RPMI8226 (cell line): ENCODE measurements at places on chromosomes 2 and 18.

GRCh38 chr2:234241656-234242458 is 191.4 kb downstream of the SPP2 start:
- no peak for DNase-seq

- no peak for DNase-seq
Observed at GRCh38 chr2:185127412-185127811, 529.1 kb downstream of the ZNF804A start.

DNA sequence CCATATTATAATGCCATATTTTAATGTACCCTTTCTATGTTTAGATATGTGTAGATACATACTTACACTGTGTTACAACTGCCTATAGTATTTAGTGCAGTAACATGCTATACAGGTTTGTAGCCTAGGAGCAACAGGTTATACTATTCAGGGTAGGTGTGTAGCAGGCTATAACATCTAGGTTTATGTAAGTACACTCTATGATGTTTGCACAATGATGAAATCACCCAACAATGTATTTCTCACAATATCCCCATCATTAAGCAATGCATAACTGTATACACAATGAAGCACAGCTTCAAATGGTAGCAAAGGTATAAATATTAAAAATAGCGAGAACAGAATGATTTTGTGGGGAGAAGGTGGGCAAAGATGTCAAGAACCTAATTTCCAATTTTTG is 117.8 kb downstream of the DYM start:
- DNase-seq, result no peak

DNA sequence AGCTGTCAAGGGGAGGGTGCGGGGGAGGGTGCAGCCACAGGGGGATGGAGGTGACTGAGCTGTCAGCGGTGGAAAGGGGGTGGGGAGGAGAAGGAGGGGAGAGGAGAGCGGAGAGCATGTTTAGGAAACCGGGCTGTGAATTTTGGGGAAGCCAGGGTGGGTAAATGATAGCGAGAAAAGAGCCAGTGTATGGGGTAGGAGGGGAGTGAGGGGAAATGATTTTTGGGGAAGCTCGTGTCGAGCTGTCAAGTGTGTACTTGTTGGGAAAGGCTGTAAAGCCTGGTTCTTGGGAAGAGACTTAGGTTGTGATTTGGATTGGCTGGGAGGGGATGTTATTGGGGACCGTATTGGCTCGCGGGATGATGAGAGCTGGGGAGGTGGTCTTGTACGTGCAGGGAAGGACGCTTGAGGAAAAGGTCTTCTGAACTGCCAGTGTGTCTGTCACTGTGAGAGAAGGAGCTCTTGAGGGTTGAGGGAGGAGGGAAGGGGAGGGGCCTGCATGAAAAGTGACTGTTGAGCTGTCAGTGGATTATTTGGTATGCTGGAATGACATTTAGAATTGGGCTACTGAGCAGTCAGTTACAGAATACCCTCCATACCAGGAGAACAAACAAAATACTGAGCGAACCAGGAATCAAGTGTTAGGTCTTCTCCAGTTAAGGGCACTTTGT is 1.0 kb downstream of the UBR3 start:
- DNase-seq, result peak; percentile 68

- peak; percentile 85 for DNase-seq
Observed at GRCh38 chr18:58768293-58768974, 96.2 kb upstream of the ZNF532 start.
